GM04503 (cell line): ENCODE measurements at places on chromosomes 2 and 18.

DNA sequence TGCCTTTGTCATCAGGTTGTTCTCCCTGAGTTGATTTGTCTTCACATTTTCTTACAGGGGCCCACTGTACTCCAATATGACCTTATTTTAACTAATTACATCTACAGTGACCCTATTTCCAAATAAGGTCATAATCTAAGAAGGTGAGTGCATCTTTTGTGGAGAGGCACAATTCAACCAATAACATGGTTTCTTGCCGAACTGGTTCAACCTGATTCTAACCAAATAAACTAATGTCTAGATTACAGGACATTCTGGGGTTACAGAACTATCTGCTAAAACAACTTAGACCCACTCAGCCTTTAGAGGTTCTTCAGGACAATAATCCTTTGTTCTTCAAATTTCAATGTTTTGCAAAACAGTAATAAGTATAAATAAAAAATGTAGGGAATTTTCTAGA, 496.5 kb upstream of the SOX11 start:
- no peak for DNase-seq

- DNase-seq = peak; percentile 8
Observed at GRCh38 chr2:17429130-17429529, 89.1 kb downstream of the RAD51AP2 start.

- DNase-seq = no peak
Observed at GRCh38 chr18:1463981-1464380, 559.3 kb downstream of the ADCYAP1 start.

DNA sequence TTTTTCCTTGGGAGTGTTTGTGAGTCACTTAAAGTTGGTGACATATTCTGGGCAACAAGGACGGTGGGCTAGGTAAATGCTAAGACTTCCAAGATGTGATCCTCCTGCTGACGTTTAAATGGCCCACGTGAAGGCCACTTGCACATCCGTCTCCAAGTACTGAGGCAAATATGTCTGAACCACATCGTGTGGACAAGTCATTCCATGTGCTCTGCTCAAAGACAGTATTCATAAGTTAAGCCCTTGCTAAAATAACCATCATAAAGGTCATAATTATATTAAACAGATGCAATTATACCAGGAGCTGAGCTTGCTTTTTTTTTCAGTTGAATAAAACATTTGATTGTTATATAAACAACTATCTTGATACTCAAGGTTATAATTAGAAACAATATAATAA, 44.8 kb downstream of the SPP2 start:
- no peak for DNase-seq

- no peak for DNase-seq
Observed at GRCh38 chr18:77650799-77651385, 401.2 kb downstream of the GALR1 start.

DNA sequence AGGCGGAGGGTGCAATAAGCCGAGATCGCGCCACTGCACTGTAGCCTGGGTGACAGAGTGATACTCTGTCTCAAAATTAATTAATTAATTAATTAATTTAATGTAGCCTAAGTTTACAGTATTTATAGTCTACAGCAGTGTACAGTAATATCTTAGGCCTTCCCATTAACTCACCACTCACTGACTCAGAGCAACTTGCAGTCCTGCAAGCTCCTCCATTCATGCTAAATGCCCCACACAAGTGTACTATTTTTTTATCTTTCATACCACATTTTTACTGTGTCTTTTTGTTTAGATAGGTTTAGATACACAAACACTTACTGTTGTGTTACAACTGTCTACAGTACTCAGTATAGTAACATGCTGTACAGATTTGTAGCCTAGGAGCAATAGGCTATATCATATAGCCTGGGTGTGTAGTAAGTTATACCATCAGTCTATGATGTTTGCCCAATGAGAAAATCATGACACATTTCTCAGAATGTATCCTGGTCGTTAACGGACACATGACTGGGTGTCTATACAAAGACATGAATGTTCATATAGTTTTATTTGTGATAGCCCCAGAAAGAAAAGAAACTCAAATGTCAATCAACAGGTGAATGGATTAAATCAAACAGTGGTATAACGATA, 15.8 kb upstream of the RNU2-63P start:
- DNase-seq = no peak

- no peak for DNase-seq
Observed at GRCh38 chr2:189037518-189037917, 63.3 kb downstream of the COL3A1 start.

GRCh38 chr2:73776869-73777519, 2.9 kb downstream of the DUSP11 start:
- DNase-seq = no peak

- no peak for DNase-seq
Observed at GRCh38 chr2:76867854-76868253, 654.3 kb downstream of the LRRTM4 start.

- DNase-seq = no peak
Observed at GRCh38 chr2:213696442-213696841, 412.2 kb downstream of the SPAG16 start.

- no peak for DNase-seq
Observed at GRCh38 chr2:30109856-30110255, 37.0 kb upstream of the YPEL5 start.

DNA sequence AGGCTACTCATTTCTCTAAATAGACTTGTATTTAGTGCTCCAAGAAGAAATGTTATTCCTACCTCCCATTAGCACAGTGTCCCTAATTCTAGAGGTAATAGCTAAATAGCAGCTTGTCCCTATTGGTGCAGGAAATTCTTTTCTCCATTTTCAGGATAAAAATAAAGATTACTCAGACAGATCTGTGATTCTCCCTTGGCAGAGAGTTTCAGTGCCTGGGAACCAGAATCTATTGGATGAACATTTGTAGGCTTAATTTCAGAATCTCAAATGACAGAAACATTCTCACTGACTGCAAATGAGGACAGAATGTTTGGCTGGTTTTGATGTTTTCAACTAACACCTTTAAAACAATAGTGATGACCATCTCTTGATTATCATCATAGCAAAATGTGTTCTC, 33.3 kb upstream of the LGALSL start:
- no peak for DNase-seq

GRCh38 chr2:189364607-189365006, 76.7 kb upstream of the WDR75 start:
- DNase-seq = no peak

- DNase-seq = no peak
Observed at GRCh38 chr2:7014174-7014640, 97.0 kb downstream of the RNF144A start.

GRCh38 chr2:121849236-121849635, 93.8 kb downstream of the TSN start:
- DNase-seq = no peak

DNA sequence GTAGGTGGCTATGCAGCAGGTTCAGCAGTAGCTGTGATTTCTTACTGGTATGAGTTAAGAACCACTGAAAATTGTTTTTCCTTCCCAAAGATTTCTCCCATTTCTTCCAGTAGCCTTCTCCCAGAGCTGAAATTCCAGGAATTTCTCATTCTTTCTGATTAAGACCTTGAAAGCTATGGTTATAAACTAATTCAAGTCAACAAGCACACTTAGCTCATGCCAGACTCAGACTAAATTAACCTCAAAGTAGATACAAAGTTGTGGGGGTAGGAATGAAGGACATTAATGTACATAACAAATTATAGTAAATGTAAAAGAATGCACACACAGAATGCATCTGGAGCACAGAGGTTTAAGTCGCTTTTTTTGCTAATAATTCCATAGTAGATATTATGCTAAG, 103.6 kb upstream of the SOX11 start:
- DNase-seq = no peak

DNA sequence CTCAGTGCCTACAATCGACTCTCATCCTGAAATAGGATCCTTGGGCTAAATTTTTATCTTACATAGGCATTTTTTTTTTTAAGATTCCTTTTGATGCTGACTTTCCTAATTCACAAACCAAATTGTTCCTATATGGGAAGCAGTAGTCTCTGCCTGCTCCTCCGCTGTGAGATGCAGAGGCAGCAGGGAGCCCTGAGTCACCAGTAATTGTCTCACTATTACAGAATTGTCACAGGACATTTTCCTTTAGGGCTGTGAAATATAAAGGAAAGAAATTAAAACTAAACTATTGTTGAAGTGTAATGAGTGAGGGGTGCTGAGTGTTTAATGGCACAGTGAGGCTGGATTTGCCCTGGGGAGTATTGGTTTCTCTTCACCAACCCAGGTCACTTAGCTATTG, 63.8 kb downstream of the MYO3B start:
- DNase-seq = no peak

GRCh38 chr2:100577777-100578176, 15.0 kb downstream of the PDCL3 start:
- no peak for DNase-seq

GRCh38 chr2:217714287-217714751, 288.5 kb downstream of the TNS1 start:
- DNase-seq = no peak

GRCh38 chr2:19659024-19659792, 242.6 kb downstream of the TTC32 start:
- no peak for DNase-seq

GRCh38 chr2:12376025-12376424, 340.7 kb upstream of the TRIB2 start:
- no peak for DNase-seq

GRCh38 chr2:174546519-174547506, 50.8 kb downstream of the WIPF1 start:
- peak; percentile 19 for DNase-seq

GRCh38 chr2:125004106-125004800, 979.2 kb downstream of the CNTNAP5 start:
- DNase-seq = no peak

DNA sequence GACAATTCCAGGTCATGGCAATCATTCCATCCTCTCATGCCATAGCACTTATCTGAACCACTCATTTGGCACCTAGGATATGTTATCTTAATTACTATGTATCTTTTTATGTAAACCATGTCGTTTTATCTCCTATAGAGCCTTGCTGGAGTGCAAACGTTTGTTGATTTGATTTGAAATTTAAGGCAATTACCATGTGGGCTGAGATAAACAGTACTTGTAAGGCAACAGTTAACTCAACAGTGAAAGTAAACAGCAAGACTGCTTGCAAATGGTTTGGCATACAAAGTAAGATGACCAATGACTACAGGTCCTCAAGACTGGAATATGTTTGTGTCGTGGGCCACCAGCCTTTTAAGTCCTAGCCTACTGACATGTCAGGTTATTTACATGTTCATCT, 133.7 kb upstream of the ZFP36L2 start:
- DNase-seq = no peak

GRCh38 chr2:66156171-66156570, 278.8 kb upstream of the MEIS1 start:
- no peak for DNase-seq

GRCh38 chr2:99643787-99644418, 154.1 kb upstream of the REV1 start:
- no peak for DNase-seq

DNA sequence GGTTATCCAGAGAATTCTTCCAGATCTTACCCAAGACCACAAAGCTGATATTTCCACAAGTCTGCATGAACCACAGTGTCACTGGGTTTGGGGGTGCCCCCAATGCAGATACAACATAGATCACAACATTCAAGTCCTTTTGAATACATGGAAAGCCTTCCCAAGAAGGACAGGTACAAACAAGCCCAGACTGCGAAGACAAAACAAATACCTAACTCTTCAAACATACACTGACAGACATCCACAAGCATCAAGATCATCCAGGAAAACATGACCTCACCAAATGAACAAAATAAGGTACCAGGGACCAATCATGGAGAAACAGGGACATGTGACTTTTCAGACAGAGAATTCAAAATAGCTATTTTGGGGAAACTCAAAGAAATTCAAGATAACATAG, 93.1 kb downstream of the MDH1 start:
- no peak for DNase-seq

GRCh38 chr2:86464652-86465051, 23.5 kb downstream of the KDM3A start:
- no peak for DNase-seq

DNA sequence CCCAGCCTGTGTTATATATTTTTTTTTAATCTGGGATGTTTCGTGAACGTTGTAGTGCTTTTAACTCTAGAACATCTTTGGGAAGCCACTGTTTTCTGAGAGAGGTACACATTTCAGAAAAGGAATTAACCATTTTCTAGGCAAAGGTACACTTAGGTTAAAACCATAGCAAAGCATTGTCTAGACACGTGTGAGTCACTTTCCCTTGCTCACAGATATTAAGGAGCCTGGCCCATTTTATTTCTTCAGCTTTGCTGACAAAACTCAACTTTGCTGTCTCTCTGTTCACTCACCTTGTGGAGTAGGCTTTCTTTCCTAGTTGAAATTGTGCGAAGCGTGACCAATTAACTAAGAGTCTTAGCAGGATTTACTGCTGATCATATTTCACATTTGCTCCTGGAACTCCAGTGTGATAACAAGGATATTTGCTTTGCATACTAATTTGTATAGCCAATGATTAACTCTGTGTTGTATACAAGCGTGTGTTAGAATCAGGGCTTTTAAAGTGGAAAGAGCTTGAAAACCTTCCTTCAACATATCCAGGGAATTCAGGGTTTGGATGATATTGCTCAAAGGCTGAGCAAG, 215.0 kb upstream of the AGAP1 start:
- no peak for DNase-seq

DNA sequence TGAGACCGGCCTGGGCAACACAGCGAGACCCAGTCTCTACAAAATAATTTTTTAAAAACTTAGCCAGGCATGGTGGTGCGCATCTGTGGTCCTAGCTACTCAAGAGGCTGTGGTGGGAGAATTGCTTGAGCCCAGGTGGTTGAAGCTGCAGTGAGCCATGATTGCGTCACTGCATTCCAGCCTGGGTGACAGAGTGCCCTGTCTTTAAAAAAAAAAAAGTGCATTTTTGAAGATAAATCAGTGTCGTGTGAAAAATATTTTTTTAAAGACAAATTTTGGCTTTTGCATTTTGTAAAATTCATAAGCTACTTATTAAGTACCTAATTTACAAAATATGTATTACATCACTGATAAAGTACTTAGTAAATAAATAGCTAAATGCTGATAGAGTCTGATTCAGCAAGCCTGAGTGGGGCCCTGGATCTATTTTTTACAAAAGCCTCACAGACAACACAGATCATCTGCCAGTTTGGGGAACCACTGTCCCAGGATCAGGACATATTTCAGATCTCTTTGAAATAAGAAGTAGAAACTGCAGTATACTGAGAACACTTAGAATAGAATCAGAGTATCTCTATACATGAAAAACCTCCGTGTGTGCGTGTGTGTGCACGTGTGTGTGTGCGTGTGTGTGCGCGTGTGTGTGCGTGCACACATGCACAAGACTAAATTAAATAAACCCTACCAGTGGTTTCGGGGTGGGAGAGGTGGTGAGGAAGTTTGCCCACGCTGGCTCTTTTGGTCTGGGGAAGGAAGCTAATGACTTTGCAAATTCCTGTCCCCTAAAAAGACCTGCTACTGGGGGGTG, 61.6 kb downstream of the AAK1 start:
- no peak for DNase-seq

DNA sequence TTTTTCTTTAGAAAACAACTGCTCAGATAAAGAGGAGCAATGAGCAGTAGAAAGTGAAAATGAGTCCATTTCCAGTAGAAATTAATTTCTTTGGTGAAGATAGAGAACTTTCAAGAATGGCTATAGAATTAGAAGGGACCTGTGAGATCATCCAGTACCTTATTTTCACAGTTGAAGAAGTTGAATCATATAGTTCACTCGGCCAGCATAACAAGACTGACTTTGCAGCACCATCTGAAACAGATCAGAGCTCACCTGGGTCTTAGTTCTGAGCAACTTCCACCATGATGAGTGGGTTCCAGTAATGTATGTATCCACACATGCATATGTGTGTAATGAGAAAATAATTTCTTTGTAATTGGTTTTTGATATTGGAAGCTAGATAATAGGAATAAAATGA, 58.6 kb downstream of the CERS6 start:
- no peak for DNase-seq

- no peak for DNase-seq
Observed at GRCh38 chr2:20542746-20543468, 96.0 kb downstream of the RHOB start.
